Ascending aorta (tissue), 2 donors: ENCODE measurements at places on chromosomes 2 and 18.

DNA sequence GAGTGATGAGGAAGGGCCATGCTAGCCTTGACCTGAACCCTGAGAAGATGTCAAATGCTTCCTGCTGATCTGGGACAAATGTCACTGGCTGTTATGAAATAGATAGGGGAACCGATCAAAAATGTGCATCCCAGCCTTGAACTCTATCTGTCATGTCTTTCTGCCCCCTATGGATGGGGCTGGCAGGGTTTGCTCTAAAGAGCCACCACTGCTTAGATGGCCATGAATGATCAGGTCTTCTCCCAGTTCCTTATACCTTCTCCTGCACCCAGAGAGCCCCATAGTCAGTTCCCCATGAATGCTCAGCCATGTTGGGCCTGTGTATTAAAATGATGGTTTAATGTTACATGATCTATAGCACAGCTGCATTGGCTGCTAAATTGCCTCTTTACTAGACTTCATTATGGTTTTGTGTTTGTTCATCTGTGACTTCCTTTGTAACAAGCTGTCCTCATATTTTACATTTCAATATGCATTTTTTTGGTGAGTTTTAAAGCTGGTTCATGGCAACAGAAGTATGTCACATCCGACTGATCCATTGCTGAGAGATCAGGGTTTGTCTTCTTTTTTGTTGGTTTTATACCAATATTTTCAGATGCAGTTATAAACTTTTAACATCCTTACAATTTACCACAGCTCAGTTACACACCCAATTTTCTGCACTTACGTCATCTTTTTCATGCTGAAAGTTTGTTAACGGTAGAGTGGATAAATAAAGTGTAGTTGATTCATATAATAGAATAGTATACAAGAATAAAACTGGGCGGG lies 56.3 kb upstream of the SMAD2 start:
- DNase-seq: no peak

- no peak for DNase-seq
These were observed 22.6 kb upstream of the PLEK start for GRCh38 chr2:68342470-68342869.

GRCh38 chr2:98441706-98442450 lies 2.8 kb upstream of the INPP4A start:
- DNase-seq: no peak

DNA sequence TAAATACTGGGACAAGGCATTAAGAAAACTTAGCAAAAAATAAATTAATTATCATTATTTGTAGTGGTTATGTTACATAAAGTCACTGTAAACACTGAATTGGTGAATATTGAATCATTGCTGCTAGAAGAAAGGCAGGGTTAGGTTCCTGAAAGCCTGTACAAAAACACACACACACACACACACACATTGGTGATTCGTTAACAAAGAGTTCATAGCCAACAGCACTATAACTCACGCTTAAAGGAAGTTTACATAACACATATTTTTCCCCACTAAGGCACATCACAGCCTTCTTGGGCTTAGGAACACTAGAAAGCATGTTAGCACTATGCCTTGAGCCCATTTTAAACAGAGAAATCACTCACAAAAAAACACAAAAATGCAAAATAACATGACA lies 690.0 kb upstream of the PIK3C3 start:
- no peak for DNase-seq

DNA sequence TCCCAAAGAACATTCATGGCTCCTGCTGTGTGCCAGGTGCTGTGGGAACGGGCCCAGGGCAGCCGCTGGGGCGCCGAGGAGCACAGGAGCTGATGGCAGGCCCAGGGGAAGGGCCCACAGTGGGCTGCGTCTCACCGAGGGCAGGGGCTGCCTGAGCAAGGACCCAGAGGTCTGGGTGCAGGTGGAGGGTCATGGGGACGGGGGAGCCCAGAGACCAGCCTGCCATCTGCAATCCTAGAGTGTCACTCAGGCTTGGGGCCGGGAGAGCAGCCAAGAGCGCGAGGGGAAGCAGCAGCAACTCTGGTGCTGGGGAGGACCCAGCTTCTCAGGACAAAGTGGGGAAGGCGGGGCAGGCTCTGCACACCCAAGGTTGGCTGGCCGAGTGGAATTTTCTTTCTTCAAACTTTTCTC lies 207.4 kb downstream of the HDAC4 start:
- DNase-seq: no peak

DNA sequence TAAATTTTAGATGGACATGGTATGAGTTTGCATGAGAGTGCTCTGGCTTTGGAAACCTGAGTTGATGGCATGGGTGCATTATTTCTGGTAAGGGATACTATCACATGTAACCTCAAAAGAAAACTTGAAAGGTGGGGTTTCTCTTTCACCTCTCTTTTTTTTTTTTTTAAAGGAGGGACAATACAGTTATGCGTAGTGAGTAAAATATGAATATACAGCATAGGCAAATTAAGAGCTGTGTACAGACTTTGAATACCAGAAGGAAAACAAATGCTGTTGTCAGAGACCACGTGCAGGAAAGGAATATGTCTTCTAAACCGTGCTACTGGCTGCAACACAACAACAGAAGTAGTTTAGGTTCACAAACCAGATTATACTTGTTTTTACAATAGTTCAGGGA lies 82.1 kb downstream of the MAP4K4 start:
- no peak for DNase-seq

GRCh38 chr2:120547662-120548061 lies 188.0 kb upstream of the GLI2 start:
- no peak for DNase-seq

- no peak for DNase-seq
These were observed 35.4 kb downstream of the EMILIN2 start for GRCh38 chr18:2882201-2882600.

DNA sequence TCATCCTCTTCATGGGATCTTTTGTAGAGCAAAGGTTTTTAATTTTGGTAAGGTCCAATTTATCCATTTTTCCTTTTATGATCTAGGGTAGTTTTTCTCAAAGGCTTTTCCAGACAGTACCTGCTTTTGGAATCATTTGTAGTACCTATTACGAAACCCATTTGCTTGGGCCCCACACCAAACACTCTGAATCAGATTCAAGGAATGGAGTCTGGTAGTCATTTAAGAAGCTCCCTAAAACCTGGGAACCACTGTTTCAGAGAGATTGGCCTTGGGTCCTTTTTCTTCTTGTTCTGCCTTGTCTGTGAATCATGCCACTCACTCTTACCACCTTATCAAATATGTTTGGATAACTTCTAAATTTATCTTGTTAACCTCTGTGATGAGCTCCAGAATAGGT lies 40.3 kb downstream of the OSBPL6 start:
- no peak for DNase-seq

DNA sequence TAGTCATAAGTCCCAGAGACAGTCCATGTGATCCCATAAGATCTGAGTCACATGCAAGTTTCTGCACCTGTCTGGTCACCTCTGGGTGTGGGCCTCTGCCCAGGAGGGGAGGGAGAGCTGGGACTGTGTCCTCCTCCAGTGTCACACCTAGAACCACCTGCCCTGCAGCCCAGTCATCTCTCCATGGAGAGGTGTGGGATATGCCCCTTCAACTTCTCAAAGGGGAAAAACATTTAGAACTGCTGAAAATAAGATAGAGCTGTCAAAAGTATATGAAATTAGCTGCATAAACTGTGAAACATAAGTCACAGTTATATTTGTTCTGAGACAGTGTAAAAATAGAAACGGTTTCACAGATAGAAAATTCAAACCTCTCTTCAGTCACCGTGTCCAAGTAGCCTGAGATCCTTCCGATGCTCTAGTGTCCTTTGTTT lies 55.4 kb downstream of the NGEF start:
- DNase-seq: no peak

DNA sequence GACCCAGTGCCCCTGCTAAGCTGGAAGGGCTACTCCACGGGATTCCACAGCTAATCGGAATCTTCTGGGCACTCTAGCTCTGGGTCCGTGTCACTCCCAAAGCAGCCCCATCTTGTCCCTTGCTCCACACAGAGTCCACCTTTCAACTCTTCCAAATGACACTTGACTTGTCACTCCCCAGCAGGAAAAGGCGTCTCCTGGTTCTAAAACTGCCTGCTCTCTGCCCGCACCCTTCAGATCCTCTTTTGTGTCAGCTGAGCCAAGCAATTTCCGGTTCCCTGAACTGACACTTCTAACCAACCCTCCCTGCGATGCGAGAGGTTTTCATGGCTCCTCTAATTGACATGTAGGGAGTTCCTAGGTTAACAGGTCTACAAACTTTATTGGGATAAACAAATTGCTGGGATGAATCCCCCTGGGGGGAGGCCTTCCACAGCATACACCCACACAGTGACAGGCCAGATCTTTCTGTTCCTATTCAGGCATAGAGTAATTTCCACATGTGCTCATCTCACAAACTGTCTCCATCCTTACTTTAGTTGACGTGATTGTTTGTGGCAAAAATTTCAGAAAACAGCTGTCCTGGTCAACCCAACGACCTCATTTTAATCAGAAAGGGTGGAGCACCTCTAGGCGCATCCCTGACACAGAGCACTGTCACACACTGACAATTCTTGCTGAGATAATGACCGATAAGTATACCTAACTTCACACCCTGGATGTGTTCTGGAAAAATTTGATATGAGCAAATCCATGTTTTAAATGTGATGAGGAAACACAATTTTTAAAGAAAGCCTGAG lies 104.9 kb downstream of the RBMS1 start:
- no peak for DNase-seq

GRCh38 chr2:197369933-197370320 lies 59.3 kb upstream of the ANKRD44 start:
- DNase-seq: no peak

- no peak for DNase-seq
These were observed 51.7 kb upstream of the CCDC85A start for GRCh38 chr2:56132138-56132537.

- no peak for DNase-seq
These were observed 40.4 kb upstream of the ANKRD62 start for GRCh38 chr18:12053289-12053688.

DNA sequence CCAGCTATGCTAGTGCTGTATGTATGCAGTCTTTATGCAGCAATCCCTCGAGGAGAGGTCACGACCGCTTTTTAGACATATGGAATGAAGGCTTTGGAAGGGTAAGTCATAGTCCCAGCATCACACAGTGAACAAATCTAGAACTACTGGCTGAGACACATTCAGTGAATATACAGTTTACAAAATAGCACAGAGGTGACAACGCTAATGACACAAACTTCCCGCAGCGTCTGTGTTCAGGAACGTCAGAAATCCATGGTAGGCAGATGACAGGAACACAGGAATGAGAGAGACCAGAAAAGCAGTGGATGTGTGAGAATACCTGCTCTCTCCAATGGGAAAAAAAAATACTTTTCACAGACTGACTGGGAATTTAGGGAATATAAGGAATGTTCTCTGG lies 29.6 kb downstream of the CABYR start:
- no peak for DNase-seq

DNA sequence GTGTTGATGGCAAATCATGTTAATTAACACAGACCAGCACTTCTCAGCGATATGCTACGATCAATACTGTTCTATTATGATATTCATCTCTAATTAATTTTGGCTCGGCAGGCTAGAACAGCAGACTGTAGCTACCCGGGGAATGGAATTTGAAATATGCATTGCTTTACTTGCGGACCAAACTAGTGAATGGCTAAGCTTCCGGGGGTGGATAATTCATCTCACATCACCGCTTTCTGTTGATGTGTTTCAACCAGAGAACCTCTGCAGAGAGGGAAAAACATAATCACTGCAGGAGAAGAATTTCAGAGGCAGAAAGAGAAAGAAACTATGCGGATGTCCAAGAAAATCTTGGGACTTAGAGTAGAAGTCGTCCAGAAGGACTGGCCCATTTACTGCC lies 490.9 kb downstream of the STK39 start:
- no peak for DNase-seq

GRCh38 chr2:113273027-113273551 lies 5.6 kb downstream of the PAX8 start:
- DNase-seq: no peak

DNA sequence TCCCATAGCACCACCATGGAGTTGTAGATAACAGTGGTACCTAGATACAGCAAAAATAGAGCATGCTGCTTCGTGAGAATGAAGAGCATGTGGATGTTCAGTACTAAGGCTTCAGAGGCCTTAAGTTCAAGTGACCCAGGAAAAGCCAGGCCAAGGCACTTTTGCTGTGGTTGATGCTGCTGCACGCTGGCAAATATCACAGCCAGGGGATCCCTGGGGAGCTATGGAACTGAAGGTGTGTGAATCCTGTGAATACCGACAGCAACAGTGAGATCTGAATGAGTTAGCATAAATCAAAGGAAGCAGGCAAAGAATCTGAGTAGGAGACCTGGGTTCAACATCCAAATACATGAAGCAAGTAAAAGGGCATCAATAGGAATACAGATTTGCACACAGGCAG lies 158.6 kb upstream of the THUMPD2 start:
- DNase-seq: no peak

DNA sequence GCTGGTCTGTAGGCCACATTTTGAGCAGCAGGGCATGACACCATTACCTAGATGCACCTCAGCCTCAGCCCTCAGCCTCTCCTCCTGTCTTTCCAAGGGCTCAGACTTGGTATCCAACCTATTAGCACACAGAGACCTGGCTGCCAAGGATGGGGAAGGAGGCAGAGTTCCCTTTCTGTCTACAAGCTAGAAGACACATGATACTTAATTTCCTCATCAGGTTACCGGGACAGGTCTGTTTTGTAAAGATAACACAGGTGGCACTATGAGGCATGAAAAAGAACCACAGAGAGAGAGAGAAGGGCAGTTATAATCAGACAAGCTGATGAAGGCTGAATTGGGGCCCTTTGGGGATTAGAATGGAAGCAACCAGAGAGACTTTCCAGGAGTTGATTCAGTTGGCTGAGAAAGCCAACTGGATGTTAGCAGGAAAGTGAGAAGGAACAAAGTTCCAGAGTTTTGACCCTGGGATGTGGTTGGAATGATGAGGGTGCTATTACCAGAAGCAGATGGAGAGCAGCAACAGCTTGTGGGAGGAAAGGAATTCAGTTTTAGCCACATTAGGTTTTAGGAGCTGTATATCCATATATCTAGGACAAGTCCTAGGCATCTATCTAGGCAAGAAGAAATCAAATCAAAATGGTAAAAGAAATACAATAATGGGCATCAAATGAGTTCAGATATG lies 46.0 kb upstream of the RMND5A start:
- no peak for DNase-seq

GRCh38 chr2:132547090-132547687 lies 122.8 kb downstream of the LYPD1 start:
- DNase-seq: no peak

- DNase-seq: no peak
These were observed 10.5 kb downstream of the PLB1 start for GRCh38 chr2:28506112-28506910.

GRCh38 chr2:96823198-96823597 lies 7.1 kb downstream of the CNNM3 start:
- no peak for DNase-seq

GRCh38 chr2:233546101-233546500 lies 20.5 kb downstream of the USP40 start:
- DNase-seq: no peak

DNA sequence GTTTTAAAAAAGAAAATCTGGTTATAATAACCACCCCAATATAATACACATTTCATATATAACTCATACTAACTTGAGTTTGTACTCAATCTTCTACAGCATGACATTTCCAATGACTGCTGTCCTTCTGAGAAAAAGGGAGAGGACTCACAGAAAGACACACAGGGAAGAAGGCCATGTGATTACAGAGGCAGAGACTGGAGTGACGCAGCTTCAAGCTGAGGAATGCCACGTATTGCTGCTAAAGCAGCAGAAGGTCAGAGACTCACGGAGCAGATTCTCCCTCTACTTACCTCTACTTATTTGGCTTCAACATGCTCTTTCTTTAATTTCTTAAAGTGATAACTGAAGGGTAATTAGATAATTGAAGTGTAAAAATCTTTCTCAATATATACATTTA lies 753.5 kb upstream of the PKDCC start:
- DNase-seq: no peak
